ENCODE measurements at places on chromosomes 3 and 15.

DNA sequence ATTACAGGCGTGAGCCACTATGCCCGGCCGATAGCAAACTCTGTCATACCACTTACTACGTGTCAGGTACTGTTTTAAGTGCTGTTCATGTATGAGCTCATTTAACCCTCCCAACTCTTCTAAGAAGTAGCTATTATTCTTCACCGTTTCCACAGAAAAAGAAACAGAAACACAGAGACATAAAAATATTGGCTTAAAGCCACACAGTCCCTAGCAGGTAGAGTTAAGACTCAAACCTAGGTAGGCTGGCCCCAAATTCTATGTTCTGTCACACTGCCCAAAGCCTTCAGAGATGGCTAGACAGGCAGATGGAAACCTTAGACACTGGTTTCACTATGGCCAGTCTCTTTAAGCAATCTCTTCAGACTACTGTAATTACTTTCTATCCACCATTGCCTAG is 149.8 kb upstream of the KCNMB2 start:
- no peak for DNase-seq

GRCh38 chr3:567488-568185 is 371.1 kb downstream of the CHL1 start:
- no peak for DNase-seq

DNA sequence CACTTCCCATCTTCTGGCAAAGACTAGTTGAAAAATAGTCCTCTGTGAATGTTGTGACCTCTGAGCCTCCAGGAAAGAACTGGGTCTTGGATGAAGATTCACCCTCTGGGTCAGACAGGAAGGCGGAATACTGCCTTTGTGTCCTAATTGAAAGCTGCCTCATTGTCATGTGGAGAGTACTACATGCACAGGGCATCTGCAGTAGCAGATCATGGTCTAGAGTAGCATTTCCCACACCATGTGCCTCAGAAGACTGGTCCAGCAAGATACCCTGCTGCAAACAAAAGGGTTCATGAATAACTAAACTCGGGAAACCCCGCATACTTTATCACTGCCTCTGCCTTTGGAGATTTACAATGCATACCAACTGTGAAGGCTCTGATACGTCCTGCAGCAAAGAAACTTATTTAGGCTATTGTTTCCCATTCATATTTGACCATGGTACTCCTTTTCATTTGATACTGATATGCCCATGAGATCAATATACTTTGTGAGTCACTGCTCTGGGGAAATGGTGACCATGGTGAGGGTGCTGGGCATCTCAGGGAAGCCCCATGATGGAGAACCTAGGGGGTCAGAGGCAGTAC is 22.7 kb downstream of the IRAK2 start:
- peak; percentile 47 for DNase-seq

DNA sequence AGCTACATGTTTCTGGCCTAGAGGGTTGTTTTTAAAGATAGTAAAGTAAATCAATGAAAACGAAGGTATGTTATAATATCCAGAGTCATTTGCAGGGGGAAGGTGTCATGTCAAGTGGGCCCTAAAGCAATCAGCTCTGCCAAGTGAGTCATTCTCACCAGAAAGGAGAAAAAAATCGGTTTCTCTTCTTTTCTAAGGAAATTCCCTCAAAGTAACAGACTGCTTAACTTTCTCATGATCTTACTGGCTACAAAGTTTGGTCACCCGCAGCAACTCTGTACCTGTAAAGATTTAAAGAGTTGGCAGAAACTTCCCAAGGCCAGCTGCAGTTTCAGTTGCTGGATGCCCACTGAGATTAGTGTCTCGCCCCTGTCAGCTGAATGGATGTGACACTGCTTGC is 5.5 kb upstream of the FSIP1 start:
- no peak for DNase-seq

DNA sequence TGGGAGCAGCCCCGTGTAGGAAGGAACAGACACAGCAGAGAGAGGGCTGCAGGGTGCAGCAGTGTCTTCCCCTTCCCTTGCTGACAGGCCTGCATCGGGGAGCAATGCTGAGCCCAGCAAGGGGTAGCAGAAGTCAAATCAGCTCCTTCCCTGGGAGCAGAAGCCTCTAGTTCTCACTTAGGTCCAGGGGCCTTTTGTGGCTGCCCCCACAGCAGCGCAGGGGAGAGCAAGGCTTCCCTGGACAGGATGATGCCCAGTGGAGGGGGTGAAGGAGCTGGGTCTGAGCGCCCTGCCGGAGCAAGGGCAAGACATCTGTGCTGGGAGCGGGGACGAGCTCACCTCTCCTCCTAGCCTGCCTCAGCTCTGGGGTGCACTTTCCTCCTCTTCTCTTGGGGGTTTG is 827 bp downstream of the PLCB2 start:
- no peak for DNase-seq

DNA sequence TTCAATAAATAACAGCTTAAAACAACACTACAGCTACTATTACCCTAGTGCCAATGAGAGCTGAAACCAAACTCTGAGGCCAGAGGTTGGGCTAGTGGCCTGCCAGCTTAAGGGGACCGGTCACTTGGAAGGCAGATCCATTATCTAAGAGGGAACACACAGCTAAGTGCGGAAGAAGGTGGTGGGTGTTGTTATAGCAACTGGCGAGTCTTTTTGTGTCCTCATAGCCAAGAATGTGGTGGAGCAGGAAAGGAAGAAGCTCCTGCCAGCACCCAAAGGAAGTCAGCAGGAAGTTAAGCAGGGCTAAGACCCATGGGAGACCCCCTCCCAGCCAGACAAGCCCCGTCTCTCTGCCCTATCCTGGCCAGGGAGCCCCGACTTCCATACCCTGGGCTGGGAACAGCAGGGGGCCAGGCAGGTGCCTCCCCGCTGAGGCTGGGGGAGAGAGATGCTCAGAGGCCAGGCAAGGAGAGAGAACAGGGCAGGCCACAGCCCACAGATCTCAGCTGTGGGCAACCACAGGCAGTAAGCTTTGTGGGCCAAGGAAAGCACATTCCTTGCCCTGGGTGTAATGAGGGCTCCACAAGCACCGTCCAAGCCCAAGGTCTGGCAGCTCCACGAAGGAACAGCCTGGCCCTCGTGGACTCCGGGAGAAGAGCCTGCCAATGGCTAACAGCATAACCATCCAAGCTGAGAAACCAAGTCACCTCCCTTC is 34.0 kb upstream of the HRH1 start:
- DNase-seq = peak; percentile 45

- no peak for DNase-seq
These were observed 198.7 kb upstream of the PFN2 start for GRCh38 chr3:150169330-150169940.

GRCh38 chr15:56207092-56207491 is 36.6 kb downstream of the RFX7 start:
- DNase-seq = no peak

GRCh38 chr15:101182215-101182614 is 69.6 kb downstream of the CHSY1 start:
- no peak for DNase-seq

- DNase-seq = no peak
These were observed 4.9 kb downstream of the PLOD2 start for GRCh38 chr3:146156095-146156494.
